ENCODE measurements at places on chromosomes 5 and 9.

GRCh38 chr5:75611311-75612225, at the start of gene ANKDD1B:
Gene ANKDD1B (plus strand): TSS chr5:75611453. CDS start chr5:75611635, 182 bp downstream.
- DNase-seq, result peak; percentile 39

DNA sequence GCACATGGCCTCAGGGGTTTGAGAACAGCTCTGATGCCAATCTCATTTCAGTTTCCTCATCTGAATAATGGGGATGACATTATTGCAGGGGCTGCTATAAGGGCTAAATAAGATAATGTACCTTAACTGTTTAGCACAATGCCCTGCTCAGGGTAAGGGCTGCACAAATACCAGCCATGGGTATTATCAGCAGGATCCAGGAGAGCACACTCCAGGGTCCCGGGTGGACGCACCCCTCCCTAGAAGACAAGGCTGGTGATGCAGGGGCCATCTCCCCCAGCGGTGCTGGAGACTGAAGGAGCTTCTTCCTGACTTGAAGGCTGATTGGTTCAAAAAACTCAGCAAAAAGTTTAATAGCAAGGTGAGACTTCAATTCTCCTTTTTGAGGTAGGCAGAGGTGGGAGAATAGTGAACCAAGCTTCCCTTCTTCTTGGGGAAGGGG, 2.7 kb upstream of the CXXC5 start:
- DNase-seq, result no peak

DNA sequence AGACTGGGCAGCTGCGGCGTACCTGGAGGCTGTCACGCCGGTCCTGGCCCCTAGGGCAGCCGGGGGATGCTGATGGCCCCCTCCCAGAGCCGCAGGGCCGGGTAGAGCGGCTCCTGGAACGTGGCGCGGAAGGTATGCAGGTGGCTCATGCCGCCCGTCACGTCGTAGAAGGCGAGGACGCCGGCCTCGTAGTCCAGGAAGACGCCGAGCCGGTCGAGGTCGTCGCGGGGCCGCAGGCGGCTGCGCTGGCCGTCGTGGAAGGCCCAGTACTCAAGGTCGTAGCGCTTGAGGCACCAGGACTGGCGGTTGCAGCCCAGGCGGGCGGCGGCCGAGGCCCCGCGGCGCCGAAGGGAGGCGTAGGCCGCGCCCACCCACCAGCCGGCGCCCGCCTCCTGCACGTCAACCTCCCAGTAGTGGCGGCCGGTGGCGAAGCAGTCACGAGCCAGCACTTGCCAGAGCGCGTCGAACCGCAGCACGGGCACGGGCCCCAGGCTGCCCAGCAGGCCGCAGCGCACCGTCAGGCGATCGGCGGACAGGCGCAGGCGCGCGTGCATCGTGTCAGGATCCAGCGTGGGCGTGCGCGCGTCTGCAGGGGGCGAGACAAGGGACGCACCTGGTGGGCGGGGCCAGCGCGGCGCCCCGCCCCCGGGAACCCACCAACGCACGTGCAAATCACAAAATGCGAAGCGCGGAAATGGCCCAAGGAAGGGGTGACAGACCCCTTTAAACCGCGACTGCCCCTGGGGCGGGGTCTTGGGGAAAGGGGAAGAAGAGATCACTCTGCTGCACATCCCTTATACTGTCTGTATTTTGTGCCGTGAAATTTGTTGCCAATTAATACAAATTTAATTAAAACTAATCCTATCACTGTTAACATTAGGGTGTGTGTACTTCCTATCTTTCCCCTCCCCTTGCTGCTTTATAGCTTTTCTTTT, 31.2 kb downstream of the NANS start:
- DNase-seq, result peak; percentile 87

- peak; percentile 55 for DNase-seq
Measured at GRCh38 chr5:115602591-115603125, 379 bp upstream of the TICAM2 start.

GRCh38 chr5:76085243-76085579, 2.0 kb downstream of the SV2C start:
- DNase-seq, result no peak

DNA sequence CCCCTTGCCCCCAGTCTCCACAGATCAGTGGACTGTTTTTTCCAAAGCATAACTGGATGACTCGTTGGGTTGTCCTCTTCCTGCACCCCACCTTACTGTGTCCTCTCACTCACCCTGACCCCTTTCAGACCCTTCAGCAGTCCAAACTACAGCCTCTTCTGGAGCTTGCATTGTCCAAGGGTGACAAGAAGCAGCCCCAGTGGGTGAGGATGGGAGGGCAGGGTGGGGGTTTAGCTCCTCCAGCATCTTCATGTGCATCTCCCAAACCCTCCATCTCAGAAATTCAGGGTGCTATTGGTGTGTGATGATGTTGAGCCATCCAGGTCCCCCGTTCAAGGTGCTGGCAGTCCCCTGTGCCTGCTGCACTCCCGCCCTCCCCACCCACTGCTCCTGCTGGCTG, 62.4 kb upstream of the COL15A1 start:
- no peak for DNase-seq

GRCh38 chr5:116038817-116039216, 6.5 kb downstream of the ARL14EPL start:
- DNase-seq, result no peak

DNA sequence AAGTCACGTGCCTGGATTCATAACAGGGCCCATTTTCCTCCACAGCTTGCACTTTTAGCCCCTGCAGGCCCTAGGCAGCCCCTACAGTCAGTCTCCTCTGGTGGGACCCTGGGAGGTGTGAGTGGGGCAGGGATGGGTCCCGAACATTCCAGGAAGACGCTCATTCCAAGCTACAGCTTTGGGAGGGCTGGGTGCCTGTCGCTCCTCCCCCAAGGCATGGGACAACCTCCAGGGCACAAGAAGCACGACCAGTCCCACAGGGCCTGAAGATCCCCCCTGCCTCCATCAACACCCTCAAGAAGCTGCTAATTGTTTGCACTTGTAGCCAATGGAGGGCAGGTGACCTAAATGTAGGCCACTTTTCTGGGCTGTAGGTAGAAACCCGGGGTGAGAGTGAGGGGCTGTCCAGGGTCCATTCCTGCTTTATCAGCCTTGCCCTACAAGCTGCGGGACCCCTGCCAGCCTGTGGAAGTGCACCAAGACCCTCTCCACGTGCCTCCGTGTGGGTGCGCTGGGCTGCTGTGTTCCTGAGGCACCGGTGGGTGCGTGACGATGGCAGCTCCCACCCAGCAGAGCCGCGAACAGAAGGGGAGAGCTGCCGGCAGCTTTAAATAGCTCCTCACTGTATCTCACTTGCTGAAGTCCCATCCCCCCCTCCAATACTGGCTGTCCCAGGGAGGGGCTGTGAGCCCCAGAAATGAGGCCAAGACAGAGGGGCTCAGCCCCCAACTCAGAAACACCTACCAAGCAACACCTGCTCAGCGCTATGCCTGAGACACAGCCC, 91.9 kb upstream of the ARAP3 start:
- DNase-seq, result no peak

DNA sequence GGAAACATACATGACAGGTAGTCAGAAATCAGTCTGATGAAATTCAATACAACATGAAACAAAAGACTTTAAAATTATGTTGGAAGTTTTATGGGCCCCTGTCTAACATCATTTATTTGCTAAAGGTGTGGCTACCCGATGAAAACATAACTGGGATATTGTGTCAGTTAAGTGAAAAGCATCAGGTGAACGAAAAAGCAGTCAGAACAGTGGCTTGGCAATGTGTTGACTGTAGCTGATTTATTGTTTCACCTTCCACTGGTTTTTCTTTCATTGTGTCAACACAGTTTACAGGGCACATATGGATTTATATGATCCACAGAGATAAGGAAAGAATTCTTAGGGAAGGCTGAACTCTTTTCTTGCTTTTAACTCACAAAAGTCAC, 429.6 kb upstream of the ZNF608 start:
- DNase-seq, result no peak

GRCh38 chr5:119743927-119744326, 114.6 kb downstream of the FAM170A start:
- no peak for DNase-seq

DNA sequence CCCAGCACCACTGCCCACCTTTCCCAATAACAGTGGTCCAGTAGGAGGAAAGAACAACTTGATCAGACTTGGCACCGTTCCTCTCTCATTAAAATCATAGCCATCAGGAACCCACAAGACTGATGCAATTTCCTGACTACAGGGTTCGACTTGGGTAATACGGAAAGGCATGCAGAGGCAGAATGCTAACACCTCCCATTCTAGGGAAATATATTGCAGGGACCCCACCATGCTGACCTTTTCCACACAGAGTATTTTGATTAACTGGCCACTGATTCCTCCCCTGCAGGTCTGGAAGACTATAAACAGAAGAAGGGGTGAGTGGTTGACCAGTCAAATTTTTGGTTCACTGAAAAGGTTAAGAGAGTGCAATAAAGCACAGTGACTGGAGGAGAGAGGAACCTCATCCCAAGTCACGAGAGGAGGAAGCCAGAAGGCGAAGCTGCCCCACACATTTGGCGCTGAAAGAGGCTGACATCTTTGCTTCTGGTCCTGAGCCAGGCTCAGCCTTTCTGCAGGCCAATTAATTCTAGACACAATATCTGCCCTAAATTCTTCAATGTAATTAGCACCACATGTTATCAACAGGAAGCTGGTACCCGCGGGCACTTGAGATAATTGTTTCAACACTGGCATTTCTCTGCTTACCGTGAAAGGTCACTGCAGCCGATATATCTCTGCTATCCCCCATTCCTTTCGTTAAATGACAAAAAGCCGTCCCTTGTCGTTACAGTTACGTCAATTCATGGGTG, 64.7 kb upstream of the SPOCK1 start:
- peak; percentile 87 for DNase-seq

Data from brain (organoid and tissue), 16 donors.